ENCODE measurements at places on chromosomes 1 and 21.

DNA sequence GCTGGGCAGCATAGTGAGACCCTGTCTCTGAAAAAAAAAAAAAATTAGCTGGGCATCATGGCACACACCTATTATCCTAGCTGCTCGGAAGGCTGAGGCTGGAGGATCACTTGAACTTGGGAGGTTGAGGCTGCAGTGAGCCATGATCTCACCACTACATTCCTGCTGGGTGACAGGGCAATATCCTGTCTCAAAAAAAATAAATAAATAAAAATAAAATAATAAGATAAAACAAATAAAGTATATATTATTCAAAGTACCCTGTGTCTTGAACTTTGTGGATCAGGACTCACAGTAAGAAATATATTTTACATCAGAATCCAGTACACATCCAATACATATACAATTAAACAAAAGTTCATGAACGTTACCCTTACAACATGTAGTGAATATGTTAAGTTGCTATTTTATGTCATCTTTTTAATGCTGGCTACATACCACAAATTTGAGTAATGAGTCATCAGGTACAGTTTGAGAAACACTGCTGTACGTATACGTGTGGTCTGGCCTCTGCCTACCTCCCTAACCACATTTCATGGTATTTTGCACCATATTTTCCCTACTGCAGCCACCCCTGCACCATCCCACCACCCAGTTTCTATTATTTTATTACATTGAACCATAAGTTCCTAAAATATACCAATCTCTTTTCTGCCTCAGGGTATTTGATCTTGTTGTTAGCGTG is 4.4 kb downstream of the NME7 start:
- no peak for DNase-seq

- DNase-seq, result no peak
Observed at GRCh38 chr1:106232128-106232527, 824.3 kb upstream of the PRMT6 start.

DNA sequence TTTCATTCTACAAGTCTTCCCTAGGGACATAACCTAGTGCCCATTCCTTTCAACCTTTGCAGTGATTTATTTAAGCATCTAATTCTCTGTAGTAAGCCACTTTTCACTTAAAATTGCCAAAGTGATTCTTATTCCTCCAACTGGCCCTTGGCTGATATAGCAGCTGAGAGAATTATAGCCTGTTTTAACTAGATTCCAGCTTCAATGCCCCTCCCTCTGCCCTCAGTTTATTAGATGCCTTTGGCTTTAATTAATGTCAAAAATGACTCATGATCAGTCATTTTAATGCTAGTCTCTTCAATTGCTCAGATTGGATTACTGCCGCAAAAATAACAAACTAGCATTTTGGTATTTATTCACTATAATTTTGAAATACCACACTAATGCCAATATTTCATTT is 145.4 kb upstream of the KCTD3 start:
- no peak for DNase-seq

DNA sequence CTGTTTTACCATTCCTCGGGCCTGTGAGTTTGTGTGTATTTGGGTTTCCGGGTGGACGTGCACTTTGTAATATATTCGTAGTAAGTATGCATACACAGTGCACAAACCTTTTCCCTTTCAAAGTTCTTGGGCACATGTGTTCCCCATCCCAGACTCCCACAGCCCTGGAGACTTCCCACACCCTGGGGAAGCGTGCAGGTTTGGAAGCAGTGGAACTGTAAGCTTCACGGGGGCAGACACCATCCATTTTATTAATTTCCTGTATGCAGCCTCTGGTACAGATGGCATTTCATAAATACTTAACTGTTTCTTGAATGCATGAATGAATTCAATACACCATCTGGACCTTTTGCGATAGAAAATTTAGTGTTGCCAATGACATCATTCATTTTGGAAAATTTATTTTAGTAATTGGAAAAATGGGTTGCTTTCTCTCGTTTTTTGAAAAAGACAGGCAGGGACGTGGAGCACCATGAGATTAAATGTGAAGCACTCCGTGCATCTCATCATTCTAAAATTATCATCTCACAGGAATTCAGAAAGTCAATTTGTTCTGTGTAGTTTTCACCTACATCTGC is 10.8 kb downstream of the ETS2 start:
- DNase-seq, result no peak

GRCh38 chr1:101431956-101432510 is 195.2 kb downstream of the S1PR1 start:
- DNase-seq, result no peak

DNA sequence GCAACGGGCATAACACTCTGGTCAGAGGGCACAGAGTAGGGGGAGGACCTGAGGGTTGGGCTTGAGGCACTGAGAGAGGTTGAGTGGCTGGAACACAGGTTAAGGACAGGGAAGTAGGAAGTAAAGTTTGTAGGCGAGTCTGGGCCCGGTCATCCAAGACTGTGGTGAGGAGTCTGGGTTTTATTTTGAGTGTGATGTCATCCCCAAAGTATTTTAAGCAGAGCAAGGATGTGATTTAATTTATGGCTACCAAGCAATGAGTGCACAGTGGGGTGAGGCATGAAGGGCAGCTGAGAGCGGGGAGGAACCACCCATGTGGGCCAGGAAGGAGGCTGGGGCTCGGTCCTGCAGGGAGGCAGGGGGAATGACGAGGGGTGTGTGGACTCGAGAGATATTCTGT is 11.2 kb upstream of the VWA5B1 start:
- no peak for DNase-seq

DNA sequence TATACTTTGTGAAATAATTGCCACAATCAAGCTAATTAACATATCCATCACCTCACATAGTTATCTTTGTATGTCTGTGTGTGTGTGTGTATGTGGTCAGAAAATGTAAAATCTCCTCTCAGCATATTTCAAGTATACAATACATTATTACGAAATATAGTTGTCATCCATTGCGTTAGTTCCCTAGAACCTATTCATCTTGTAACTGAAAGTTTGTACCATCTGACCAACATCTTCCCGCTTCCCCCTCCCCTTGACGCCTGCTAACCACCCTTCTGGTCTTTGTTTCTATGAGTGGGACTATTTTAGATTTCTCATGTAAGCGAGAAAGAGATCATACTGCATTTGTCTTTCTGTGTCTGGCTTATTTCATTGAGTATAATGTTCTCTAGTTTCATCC is 455.3 kb downstream of the KCNT2 start:
- DNase-seq, result no peak

- DNase-seq, result no peak
Observed at GRCh38 chr1:247295274-247295684, 36.4 kb downstream of the ZNF496 start.

DNA sequence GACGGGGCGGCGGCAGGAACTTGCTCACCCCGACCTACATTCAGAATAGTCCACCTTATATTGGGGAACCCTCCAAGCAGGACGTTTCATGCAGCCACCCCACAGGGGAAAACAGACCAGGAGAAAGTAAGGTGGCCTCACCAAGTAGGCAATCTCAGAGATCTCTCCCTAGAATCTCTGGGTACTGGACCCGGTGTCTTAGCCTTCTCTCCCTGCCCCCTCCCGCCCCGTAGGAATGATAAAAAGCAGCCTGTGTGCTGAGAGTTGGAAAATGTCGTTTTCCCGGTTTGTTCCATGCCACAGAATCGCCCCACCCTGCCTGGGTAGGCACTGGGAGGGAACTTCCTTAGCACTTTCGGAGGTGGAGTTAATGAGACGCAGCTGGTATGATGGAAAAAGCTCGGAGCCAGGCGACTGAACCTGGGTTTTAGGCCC is 789 bp upstream of the PTPN14 start:
- no peak for DNase-seq

DNA sequence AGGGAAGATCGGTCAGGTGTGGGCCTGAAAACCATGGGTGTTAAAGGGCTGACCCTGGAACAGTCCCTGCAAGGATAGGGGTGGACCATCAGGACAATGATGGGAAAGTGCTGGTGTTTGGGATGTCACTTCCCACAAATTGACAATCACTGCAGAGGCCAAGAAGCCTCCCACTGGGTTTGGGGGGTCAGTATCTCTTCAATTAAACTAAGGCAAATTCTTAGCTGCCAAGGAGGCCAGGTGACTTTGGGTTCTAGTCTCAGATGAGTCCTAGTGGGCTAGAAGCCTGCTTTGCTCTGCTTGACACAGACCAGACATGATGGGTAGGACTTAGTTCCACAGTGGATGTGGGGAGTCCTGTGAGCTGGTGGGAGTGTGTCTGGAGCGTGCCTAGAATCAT is 29.3 kb upstream of the KCNA2 start:
- no peak for DNase-seq

DNA sequence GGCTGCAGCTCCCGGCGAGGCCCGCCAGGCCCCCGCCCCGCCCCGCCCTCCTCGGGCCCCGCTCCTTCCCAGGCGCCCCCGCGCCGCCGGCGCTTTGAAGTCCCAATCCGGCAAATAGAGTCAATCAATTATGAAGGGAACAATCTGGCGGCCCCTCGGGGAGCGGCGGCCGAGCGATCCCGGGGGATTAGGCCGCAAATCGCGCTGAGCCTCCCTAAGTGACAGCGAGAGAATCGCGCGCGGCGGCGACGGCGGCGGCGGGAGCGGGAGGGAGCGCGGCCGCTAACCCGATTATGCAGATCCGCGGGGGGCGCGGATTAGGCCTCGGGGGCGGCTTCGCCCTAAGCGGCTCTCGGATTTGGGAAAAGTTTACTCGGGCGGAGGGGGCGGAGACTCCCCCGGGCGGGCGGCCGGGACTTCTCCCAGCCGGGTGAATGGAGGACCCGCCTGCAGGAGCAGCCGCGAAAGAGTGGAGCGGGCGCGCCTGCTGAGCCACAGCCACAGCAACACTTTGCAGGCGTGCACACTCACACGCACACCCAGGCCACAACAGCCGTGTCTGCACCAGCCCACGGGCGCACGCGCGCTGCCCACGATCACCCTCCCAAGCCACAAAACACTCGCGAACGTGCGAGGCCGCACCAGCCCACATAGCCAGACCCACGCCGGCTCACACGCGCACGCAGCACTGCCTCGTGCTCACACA is 23.0 kb upstream of the DMBX1 start:
- no peak for DNase-seq

- no peak for DNase-seq
Observed at GRCh38 chr21:34886240-34887104, 162.6 kb downstream of the RUNX1 start.

DNA sequence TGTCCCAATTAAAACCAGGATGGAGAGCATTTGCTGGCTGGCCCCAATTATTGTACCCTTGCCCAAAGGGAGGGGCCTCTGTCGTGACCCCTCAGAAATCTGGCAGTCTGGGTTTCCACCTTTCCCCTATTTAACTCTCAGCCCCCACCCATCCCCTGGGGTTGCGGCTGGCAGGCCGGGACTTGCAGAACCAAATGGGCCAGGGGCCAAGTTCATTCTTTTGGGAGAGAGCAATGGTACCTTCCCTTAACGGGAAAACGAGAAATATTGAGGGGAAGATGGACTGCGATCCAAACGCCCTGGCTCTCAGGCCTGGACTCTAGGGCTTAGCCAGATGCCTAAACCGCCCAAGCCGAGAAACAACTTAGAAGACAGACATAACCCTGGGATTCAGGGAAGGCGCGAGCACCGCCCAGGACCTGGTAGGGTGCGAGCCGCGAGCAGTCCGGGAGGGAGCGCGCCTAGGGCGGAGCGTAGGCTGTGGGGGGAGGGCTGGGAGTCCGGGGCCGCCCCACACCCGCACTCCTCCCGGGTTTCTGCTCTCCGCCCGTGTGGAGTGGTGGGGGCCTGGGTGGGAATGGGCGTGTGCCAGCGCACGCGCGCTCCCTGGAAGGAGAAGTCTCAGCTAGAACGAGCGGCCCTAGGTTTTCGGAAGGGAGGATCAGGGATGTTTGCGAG is at the start of gene SLC27A3:
Gene SLC27A3 (plus strand): TSS at position 628 of the 678 bp plus-strand sequence. CDS start 91 bp downstream, outside the sequence.
- no peak for DNase-seq

DNA sequence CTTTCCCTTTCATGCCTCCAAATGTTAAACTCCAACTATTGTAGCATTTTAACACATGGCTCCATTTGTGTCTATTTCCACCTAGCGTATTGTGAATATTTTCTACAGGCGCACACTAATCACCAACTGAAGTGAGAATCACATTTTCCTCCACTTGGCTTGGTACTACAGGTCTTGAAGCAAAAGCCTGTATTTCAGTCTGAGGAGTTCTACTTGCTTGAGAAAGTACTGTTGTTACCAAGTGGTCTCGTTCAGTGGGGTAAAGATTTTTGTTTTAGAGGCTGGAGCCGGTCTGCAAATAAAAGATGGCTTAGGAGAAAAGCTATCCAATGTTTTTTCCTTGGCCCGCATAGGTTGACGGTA is 550 bp upstream of the PTBP2 start:
- no peak for DNase-seq

DNA sequence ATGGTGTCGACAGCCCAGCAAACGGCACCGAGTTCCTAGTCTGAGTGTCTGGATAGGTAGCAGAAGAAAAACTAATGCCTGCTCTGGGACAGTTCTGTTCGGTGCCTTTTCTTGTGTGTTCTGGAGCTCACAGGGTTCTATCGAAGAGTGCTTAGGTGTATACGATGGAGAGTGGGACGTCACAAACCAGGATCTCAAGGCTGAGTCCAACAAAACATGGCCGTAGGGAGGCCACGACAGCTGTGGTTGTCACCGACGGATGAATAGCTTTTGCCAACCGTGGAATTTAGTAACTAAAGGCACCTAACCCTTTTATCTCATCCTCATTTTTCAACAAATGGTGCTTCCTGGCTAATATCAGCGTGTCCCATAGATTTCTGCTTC is 635 bp upstream of the SYNJ1 start:
- no peak for DNase-seq

DNA sequence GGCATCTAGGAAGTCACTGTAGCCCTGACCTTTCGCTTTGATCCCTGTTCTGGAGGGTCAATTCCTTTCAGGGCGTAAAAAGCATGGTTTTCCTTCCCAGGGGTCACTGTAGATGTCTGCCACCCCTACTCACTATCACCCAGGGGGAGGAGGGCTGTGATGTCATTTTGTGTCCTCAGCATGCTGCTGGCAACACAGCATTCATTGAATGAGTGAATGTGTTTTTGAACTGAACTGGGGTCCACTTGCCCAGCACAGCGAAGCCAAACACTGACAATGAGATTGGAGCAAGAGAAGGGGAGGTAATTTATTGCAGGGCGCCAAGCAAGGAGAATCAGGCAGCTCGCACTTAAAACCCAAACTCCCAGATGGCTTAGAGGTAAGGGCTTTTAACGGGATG is 78.2 kb upstream of the PGBD5 start:
- no peak for DNase-seq

- DNase-seq, result no peak
Observed at GRCh38 chr1:107748531-107748930, 216.4 kb downstream of the VAV3 start.

- DNase-seq, result no peak
Observed at GRCh38 chr1:78441921-78442320, 48.9 kb upstream of the PTGFR start.

GRCh38 chr21:21622460-21623234 is 624.4 kb downstream of the NCAM2 start:
- no peak for DNase-seq

Measured in activated CD4-positive, CD25-positive, alpha-beta regulatory T cell treated with anti-CD3 and anti-CD28 coated beads, Interleukin-2, amount 50 U/mL, for 16 hours (primary cell).